ENCODE measurements at places on chromosomes 1 and 21. TPM values are rescaled to one million over a fixed set of nuclear protein-coding genes. Genes with fewer than 3 reads are reported as not detected.

GRCh38 chr21:34545079-34545884 lies 33.3 kb upstream of the KCNE1 start:
- DNase-seq, result peak; percentile 16

DNA sequence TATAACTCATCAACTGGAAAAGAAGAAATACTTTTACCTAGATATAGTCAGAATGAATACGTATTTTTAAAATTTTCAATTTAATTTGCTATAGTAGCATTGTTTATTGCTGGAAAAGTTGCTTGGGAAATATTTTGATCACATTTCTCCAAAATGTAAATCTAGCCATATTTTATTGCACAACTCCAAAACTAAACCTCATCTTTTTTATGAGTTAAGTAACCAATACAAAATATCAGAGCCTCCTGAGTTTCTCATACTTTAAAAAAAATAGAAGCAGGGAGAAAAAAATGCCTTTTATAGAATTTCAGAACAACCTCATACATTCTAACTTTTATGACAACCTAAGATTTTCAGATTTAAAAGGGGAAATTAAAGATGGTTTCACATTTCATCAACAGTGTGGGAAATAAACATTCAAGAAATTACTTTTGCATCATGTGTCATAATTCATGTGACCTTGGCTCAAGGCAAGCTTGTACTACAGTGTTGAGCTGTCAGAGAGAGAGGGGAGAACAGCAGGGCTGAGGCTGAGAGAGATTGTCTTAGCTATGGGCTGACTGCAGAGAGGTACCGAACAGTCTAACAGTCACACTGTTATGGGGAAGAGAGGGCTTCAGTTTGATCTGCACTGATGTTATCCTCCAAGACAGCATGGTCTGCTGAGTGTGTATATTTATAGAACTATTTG lies 519.0 kb downstream of the LTN1 start:
- no peak for DNase-seq

GRCh38 chr1:173408886-173409285 lies 68.2 kb upstream of the PRDX6 start:
- no peak for DNase-seq

- DNase-seq, result peak; percentile 43
Observed at GRCh38 chr1:223843934-223844786, 1.6 kb downstream of the TP53BP2 start.

- no peak for DNase-seq
Observed at GRCh38 chr1:13583966-13584791, 547 bp downstream of the PDPN start.

DNA sequence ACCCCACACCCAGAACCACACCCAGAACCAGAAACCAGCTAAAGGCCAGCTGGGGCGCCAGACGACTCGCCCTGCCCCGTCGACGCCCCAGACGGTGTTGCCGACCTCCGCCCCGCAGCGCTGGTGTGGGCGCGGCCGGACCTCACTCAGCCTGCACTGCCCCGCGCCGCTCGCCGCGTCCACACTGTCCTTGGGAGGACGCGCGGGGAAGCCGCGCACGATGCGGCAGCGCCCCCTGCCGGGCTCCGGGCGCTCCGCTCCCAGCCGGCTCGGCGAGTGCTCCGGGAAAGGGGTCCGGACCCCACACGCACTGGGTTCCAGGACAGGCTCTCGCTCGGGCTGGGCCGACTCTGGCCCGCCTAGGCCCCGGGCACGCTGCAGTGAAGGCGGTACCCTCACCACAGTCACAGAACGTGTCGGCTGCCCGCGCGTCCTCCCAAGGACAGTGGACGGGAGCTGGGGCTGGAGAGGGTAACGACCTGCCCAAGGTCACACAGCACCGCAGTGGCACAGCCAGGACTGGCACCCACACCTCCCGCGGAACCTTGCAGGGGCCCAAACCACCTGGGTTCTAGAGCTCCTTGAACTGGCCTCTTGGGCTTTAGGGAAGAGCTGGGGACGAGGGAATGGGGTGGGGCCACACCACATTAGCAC lies 90.2 kb downstream of the DMRTA2 start:
- peak; percentile 58 for DNase-seq

- no peak for DNase-seq
Observed at GRCh38 chr1:78667939-78668338, 18.3 kb downstream of the IFI44 start.

- DNase-seq, result no peak
Observed at GRCh38 chr1:91948501-91949355, 473 bp upstream of the BRDT start.

DNA sequence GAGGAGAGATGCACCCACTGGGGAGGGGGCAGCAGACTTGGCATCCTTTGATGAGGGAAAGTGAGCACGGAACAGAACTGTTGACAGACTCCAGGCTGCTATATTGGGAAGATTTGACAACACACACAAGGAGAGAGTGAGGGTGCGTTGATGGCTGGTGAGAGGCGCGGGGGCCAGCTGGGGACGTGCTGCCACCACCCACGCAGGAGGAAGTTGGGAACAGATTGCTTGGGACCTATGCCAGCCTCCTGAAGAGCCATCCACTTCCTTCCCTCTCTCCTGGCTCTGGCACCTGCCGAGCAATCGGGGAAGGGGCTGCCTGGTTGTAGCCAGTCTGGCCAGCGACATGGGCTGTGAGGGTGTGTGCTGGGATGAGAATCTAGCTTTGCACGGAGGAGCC lies 223.7 kb upstream of the CSF3R start:
- DNase-seq, result no peak

GRCh38 chr1:209485167-209485566 lies 98.3 kb upstream of the CAMK1G start:
- no peak for DNase-seq

DNA sequence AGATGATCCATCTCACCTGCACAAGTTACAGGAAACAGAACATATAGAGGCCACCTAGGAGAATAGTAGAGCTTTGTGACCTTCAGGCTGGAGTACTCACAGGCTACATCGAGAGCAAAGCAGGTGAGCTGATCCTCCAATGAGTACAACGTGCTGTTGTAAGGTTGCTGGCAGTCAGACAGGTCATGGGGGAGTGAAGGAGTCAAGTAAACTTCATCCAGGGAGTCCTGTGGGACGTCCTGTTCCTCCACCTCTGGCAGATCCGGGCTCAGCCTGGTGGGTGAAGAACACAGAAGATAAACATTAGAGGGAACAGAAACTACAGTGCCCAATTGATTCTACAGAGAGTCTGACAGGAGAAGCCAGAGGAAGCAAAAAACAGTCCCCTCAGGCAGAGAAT lies 62.5 kb downstream of the PRKAB2 start:
- DNase-seq, result no peak

GRCh38 chr21:36791180-36791579 lies 92.3 kb downstream of the SIM2 start:
- DNase-seq, result no peak

- DNase-seq, result no peak
Observed at GRCh38 chr1:208089761-208090370, 154.3 kb downstream of the PLXNA2 start.

- no peak for DNase-seq
Observed at GRCh38 chr21:36489776-36490165, 9.8 kb upstream of the CLDN14 start.

DNA sequence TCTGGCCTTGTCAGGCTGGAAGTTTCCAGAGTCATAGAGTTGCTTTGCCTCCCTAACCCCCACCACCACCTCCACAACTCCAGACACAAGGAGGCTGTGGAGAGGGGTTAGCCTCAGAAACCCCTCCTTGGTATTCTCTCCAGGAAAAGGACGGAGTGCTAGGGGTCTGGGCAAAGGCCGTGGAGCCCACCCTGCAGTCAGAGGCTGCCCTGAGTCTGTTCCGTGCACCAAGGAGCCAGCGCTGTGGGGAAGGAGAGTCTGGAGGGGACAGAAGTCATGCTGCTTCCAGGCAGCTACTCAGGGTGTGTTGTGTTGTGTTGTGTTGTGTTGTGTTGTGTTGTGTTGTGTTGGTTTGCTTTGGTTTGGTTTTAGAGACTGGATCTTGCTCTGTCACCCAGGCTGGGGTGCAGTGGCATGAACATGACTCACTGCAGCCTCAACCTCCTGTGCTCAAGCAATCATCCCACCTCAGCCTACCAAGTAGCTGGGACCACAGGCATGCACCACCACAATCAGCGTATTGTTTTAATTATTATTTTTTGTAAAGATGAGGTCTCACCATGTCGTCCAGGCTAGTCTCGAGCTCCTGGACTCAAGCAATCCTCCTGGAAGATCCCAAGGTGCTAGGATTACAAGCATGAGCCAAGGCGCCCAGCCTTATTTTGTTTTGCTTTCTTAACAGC lies 122.2 kb upstream of the TMEM51 start:
- no peak for DNase-seq

DNA sequence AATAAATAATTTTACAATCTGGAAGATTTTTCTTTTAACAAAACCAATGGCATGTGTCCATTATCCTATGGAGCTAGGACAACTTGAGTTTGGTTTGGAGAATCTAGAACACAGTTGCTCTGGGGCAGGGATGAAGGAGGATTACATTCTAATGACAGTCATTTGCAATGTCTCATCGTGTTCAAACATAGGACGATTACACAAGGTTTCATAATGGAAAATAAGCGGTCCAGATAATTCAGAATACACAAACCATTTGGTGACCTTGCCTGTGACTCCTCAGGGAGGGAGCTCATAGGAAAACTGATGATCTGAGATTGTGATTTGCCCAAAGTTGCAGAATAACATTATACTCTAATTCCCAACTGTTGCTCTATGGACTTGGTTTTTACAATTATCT lies 27.6 kb upstream of the RGL1 start:
- no peak for DNase-seq

- no peak for DNase-seq
Observed at GRCh38 chr1:116842654-116843053, 67.1 kb upstream of the PTGFRN start.

TACSTD2 gene
- total RNA-seq, result not detected

CITED4 gene
- 28.3 TPM for total RNA-seq

ZSWIM5 gene
- 1.6 TPM for total RNA-seq

MSH4 gene
- total RNA-seq, result not detected

FAM131C gene
- total RNA-seq, result 2.4 TPM

KLF17 gene
- not detected for total RNA-seq

MATN1 gene
- total RNA-seq, result not detected

TNNI3K gene
- total RNA-seq, result not detected

GPR161 gene
- 7.8 TPM for total RNA-seq

LRRC3 gene
- not detected for total RNA-seq

FCER1G gene
- not detected for total RNA-seq

OR2L3 gene
- total RNA-seq, result not detected

S100A9 gene
- not detected for total RNA-seq
